ENCODE measurements at places on chromosomes 3 and 15.

GRCh38 chr3:169255511-169255910, 408.0 kb downstream of the MECOM start:
- no peak for DNase-seq

GRCh38 chr15:70095408-70096214, 2.1 kb downstream of the TLE3 start:
- DNase-seq: no peak

- no peak for DNase-seq
These were observed 21.7 kb downstream of the CLDN11 start for GRCh38 chr3:170440344-170440743.

- DNase-seq: no peak
These were observed 78.4 kb upstream of the RAD18 start for GRCh38 chr3:9041626-9042025.

GRCh38 chr3:45761831-45762230, 34.5 kb downstream of the SLC6A20 start:
- DNase-seq: no peak

All from GM18507 (cell line).